Lower lobe of right lung (tissue), 2 donors: ENCODE measurements at places on chromosomes 2 and 18. TPM values are rescaled to one million over a fixed set of nuclear protein-coding genes. Genes with fewer than 3 reads are reported as not detected.

The ONECUT2 gene
- total RNA-seq = 0.03 TPM

The CROCC2 gene
- total RNA-seq = 3.4 TPM

The ST6GAL2 gene
- total RNA-seq = 0.92 TPM

The LIMS4 gene
- total RNA-seq = 1.1 TPM

The GNAL gene
- total RNA-seq = 5.6 TPM

The MRO gene
- total RNA-seq = 0.44 TPM

The DOK6 gene
- 3.2 TPM for total RNA-seq

DNA sequence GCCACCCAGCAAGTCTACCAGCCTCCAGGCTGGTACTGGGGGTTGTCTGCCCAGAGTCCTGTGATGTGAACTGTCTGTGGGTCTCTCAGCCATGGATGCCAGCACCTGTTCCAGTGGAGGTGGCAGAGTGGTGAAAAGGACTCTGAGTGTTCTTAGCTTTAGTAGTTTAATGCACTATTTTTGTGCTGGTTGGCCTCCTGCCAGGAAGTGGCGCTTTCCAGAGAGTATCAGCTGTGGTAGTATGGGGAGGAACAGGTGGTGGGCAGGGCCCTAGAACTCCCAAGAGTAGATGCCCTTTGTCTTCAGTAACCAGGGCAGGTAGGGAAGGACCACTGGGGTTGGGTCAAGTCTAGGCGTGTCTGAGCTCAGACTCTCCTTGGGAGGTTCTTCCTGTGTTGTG is 356.7 kb downstream of the STK39 start:
- no peak for DNase-seq

DNA sequence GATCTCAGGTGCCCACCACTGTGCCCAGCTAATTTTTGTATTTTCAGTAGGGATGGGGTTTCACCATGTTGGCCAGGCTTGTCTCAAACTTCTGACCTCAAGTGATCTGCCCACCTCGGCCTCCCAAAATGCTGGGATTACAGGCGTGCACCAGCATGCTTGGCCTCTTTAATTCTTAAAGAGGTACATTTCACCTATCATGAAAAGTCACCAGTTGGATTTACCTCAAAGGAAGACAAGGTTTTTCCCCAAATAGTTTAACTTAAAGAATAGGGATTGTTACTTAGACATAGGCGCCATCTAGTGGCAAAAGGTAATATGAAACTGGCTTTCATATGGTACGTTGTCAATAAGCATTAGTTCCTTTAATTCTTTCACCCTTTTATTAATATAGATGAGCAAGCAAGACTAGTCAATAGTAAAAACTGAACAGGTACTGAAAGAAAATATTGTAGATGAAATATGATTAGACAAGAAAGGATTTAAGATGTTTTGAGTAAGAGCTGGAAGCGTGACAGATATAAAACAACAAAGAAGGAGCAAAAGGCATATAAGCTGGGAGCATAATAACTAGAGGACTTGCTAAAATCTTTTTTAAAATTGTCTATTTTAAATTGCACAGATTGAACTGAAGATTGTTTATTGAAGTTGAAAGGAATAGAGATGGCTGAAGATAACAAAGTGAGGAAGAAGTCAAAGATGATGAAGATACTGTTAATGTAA is 35.0 kb upstream of the PSMD14 start:
- no peak for DNase-seq

DNA sequence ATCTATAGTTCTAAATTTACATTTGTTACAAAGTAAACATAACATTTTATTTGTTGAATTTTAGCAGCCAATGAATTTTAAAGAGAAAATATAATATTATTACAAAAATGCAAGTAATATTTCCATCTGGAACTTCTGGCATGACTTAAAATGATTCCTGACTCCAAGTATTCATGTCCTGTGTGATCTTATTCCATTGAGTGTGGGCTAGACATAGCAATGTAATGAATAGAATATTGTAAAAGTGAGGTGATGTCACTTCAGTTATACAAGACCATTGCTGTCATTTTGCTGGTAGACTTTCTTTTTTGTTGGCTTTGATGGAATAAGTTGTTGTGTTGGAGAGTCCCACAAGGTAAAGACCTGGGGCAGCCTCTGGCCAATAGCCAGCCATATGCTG is 912.2 kb upstream of the PIK3C3 start:
- DNase-seq = no peak

- DNase-seq = no peak
Observed at GRCh38 chr2:37375741-37376288, 31.4 kb downstream of the QPCT start.

- peak; percentile 72 for DNase-seq
Observed at GRCh38 chr2:152336119-152336853, 1.3 kb downstream of the FMNL2 start.

- no peak for DNase-seq
Observed at GRCh38 chr2:195695002-195695631, 38.1 kb downstream of the SLC39A10 start.

DNA sequence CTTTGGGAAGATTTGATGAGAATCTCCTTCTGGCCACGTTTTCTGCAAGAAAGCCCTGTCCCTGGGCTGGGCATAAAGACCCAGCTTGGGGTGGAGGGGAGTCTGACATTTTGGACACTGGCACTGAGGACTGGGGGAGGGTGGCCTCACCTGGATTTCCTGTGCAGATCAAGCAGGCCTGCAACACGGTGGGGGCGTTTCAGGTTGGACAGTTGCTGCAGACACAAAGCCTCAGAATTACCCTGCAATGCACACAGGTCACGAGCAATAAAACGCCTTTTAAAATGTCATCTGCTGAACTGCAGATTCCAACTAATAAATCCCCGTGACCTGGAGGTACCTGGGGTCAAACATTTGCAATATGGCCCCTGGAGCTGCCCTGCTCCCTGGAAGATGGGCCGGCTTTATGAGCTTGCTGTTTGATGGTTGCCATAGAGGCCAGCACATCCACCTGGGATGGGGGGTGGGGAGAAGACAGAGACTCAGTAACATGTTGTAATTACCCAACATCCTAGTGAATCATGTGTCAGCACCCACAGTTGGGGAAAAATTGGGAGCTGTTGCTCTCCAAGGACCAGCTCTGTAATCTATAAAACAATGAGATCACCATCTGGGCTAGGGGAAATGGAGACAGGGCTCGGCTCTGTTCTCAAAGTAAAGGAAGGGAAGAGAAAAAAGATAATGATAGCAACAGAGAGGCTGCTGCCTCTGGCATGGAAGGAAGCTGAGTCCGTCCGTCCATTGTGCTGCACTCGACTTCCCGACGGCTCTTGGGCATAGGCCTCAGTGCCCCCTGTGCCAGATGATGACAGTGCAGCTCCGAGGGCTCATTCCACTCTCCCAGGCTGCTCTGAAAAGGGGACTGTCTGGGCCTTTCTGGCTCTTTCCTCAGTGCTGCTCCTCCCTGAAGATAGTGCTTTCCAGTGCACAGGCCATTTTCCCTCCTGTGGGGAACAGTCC is 340.3 kb downstream of the CYRIA start:
- no peak for DNase-seq

- no peak for DNase-seq
Observed at GRCh38 chr18:47868744-47869143, 61.7 kb downstream of the SMAD2 start.

- no peak for DNase-seq
Observed at GRCh38 chr2:3633089-3633981, 24.7 kb upstream of the ALLC start.

DNA sequence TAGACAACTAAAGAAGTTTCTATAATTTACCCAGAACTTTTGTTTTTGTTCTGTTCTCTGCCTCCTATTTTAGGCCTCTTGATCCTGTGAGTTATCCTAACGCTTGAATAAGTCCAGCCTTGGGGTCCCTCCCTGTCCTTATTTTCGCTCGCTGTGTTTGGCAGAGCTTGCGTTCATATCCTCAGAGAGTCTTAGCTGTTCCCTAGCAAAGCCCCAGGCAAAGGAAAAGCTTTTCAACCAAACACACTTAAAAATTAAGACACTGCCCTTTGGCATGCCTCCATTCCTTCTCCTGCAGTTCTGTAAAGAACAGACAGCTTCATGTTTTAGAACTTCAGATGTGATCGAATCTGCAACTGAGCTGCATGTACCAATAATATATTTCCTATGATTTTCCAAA is 517.2 kb downstream of the SUCLG1 start:
- no peak for DNase-seq

- peak; percentile 56 for DNase-seq
Observed at GRCh38 chr2:29314816-29315571, 199.8 kb downstream of the CLIP4 start.

DNA sequence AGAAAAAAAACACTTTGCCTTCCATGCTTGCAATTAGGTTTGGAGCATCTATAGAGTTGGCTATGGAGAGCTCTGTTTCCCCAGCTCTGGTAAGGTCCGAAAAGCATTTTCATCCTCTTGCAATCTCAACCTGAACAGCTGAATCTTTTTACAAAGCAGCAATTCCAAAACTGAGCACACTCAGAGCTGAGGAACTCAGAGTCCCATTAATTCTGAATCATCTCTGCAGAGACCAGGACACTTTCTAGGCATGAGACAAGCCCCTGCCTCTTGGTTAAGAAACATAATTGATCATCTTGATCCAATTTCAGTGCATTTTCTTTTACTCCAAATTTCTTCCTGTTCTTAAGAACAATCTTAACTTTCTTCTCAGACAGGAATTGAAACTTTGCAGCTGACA is 4.2 kb downstream of the CNGA3 start:
- no peak for DNase-seq

GRCh38 chr2:69034122-69034521 is 21.1 kb downstream of the ANTXR1 start:
- no peak for DNase-seq

DNA sequence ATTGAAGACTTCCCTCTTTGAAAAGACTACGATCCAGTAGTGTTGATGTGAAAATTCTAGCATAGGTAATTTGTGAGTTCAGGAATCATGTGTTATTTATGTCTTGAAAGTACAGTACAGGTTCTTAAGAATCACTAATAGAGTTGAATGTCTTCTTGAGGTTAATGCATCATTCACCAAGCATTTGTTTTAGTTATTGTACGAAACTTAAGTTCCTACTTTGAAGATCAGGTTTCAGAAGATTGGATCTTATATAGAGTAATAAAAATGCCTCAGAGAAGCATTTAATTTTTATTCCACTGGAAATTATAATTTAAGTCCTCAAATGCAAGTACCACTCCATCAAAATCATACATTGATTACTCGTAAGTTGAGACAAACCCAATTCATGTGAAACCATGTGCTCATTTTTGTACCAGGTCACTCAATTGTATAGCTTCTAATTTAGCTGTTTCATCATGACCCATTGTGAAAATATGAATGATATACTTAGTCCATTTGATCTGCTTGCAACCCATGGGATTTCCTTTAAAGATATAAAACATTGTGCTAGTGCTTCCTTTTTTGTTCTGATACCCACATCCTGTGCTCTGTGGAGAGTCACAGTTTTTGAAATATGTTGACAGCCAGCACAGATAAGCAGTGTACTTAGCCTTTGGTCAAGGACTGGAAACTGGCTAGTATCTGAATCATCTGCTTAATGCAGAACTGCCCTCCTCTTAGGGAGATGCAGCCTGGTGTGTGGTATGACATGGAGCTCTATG is 22.5 kb upstream of the RAB27B start:
- no peak for DNase-seq
